Tibial nerve (tissue), 4 donors: ENCODE measurements at places on chromosomes 5 and 9. TPM values are rescaled to one million over a fixed set of nuclear protein-coding genes. Genes with fewer than 3 reads are reported as not detected.

DNA sequence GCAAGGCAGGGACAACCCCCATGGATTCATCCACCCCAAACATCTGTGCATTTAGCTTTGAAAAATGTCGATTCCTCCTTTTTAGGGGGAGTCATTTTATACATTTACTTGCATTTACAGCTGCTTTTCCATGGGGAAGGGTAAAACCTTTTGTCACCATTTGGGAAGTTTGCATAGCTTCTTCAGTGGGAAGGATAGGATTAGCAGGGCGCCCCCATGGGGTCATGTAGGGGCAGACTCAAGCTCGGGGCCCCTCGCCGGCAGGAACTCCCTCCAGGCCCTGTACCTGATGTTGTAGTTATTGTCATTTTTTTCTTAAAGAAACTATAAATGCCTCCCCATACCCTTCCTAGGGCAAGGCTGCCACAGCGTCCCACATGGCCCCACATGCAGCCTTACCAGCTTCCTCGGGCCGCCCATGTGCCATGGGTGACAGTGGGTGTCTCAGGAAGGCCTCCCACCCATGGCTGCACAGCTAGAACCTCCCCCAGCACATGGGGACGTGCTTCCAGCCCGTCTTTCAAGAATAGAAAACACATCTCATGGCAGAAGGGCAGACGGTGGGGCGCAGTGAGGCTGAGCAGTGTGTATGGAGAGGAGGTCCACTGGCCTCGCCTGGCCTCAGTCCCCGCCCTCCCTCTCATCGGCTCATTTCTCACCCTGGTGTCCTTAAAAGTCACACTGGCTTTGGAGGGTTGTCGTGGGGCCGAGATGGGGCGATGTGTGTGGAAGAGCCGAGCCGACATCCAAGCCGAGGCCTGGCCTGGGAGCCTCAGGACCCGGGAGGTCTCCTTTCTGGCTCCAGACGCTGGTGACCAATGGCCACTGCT is 76.1 kb upstream of the OTULINL start:
- no peak for DNase-seq

- no peak for DNase-seq
Measured at GRCh38 chr5:11791792-11792191, 112.5 kb downstream of the CTNND2 start.

DNA sequence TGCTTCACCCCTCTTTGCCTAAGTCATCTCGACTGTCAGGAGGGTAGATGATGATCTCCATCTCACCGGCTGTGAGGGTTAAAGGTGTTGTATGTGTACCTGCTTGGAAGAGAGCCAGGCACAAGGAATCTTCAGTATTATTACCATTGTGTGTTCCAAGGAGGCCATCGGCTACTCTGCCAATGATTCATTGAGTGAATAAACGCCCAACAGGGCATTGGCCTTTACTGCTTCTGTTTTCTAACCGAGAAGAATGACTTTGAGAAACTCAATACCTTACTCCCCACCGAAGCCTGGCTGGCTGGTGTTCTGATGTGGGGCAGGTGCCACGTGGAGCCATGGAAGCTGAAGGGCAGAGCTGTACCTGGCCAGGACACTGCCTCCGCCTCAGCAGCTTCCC is 228.8 kb downstream of the SNX18 start:
- DNase-seq, result no peak

GRCh38 chr5:42991404-42992087 is 48.6 kb downstream of the ANXA2R start:
- DNase-seq, result no peak

DNA sequence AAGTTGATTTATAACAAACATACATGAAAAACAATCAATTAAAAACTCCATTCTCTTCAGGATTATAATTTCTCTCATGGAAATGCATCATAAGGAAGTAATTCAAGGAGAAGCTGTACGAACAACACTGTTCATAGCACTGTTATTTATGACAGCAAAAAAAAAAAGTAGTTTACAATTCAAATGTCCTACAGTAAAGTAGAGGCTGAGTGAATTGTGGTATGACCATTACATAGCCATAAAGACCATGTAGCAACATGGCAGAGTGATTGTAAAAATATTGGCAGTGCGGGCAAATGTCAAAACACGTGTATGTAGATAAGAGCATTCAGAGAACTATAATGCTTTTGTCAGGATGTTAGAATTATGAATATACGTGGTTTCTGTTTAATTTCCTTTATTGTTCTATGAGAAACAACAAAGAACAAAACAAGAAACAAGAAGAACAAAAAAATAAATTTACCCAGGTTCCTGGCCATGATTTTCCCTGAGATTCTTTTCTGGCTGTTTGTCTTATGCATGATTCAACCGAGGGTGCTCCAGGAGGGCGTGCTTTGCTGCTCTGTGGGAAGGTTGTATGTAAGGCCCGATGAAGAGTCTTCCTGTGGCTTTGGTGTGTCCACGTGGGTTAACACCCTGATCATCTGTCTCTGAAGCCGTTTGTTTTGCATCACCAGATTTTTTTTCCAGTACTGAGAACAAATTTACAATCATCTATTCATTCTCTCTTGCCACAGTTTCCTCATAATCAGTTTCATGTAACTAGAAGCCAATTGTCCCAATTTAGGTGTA is 28.8 kb downstream of the GCNT4 start:
- no peak for DNase-seq

GRCh38 chr5:61438298-61438970 is 106.4 kb downstream of the ZSWIM6 start:
- no peak for DNase-seq

GRCh38 chr9:114304416-114305188 is 18.3 kb upstream of the ORM1 start:
- no peak for DNase-seq

DNA sequence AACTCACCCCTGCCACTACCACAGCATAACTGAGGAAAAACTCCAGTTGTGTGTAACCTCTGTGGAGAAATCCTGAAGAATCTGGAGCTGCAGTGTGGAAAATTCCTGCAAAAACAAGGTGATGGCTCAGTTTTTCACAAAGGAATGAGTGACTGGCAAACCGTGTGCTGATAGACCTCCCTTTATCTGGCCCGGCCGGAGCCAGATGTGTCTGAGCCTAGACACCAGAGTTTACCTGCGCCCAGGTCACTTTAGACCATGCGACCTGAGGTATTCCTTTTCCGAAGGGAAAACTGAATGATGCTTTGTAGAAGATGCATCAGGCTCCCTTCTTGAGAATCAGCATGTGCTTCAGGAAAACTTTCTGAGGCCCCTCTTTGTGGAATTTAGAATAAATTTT is 16.2 kb downstream of the SLC25A48 start:
- DNase-seq, result no peak

GRCh38 chr5:173866243-173866857 is 21.8 kb upstream of the CPEB4 start:
- no peak for DNase-seq

DNA sequence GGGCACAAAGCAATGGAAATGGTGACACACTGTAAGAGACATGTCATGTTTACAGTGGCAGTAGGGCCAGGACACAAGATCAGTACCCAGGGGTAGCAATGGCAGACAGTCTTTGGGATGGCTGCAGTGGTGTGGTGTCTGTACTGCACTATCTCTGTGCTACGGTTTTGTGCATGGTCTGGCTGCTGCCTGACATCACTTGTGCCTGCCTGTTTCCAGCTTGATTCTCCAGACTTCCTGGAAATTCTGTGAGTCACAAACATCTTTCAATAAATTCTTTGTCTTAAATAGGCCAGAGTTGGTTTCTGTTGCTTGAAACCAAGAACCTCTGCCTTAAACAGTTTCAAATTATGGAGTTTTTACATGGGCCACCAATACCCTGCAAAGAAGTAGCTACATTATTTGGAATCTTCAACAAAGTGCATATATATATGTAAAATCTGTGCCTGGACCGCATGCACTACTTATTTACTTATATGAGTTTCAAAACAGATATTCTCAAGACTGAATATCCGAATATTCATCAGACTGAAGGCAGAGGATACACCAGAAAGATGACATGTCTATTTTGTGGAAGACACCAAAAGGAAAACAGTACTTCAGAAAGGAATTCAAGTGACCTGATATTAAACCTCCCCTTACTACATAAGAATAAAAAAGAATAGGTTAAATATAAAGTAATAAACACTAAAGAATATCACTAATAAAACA is 188.1 kb downstream of the RFX3 start:
- DNase-seq, result no peak

DNA sequence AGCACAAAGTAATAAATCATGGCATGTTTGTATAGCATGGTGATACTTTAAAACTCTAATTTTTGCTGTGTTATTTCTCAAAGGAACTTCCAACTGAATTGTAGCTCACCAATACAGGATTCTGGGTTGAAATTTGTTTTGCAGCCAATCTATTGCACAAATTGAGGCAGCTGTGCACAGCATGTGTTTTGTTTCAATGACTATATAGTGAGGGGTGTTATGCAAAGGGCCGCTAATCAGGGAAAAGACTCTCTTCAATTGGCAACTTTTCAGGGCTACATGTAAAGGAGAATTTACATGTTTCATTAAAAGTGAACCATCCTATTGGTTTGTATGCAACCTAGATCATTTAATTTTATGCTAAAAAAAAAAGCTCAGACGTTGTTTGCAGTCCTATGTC is 44.6 kb downstream of the PLPPR1 start:
- DNase-seq, result no peak

- no peak for DNase-seq
Measured at GRCh38 chr5:121949885-121950284, 11.9 kb upstream of the SRFBP1 start.

GRCh38 chr9:130866474-130866965 is 30.1 kb downstream of the QRFP start:
- DNase-seq, result peak; percentile 50

DNA sequence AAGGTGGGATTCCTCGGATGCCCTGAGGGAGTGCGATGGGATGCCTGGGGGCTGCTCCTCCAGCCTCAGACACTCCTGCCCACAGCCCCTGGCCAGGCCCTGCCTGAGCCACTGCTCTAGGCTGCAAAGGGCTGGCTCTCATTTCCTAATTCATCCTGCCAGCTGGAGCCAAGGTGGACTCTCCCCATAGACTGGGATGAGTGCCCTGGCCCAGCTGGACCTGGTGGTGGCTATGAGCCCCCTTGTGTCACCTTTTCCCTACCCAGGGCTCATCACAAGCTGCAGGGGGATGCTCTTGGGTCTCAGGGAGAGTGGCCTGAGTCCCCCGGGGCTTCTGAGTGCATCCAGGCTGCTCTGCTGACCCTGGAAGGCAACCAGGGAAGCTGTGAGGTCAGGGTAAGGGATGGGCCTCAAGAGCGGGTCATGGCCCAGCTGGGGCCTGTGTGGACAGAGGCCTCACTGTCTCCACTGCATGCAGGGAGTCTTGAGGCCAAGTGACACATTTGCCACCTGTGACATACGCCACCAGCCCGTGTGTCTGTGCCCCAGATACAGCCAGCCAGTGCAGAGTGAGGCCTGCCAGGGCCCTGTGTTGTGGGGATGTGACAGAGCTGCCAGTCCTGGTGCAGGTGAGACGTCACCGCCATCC is 102.7 kb upstream of the IER5L start:
- DNase-seq, result no peak

DNA sequence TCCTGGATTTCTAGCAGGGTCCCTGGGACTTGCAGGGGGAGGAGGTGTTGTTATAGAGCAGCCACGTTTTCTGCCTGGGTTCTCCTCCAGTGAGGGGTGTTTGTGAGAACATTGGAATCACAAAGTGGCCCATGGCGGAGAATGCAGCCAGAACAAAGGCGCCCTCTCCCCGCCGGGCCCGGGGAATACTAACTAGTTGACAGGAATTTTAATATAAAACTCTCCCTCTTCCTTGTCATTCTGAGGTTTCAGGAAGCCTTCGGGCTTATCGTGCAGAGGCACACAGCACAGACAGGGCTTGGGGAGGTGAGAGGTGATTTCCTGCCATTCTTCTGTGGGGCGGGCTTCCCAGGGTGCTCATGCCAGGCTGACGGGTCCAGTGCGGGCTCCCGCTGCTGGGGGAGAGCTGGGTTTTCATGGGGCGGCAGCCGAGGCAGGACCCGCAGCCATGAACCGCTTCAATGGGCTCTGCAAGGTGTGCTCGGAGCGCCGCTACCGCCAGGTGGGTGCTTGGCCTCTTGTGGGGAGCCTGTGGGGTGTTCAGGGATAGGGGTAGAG is 37.7 kb downstream of the RGS3 start:
- no peak for DNase-seq

DNA sequence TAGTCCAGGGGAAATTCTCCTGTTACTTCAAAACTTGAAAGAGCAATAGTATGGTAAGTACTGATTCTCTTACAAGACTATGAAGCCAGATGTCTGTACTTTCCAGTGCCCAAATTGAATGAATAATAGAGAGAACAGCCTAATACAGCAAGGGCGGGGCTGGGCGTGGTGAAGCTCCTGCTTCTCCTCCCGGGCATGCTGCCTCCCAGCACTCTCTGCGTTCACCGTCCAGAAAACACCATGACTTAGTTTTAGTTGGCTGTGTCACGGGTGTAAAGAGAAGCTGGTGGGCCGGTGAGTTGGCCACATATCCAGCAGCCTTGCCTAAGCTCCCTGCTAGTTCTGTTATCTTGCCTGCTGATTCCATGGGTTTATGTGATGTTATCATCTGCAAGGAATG is 40.7 kb upstream of the ADAMTS2 start:
- no peak for DNase-seq

Gene TMEM232
- total RNA-seq, result 2.4 TPM

Gene TSSK1B
- total RNA-seq, result 0.63 TPM

Gene FOXD4L4
- total RNA-seq, result 0.60 TPM

Gene SPIN1
- 73.6 TPM for total RNA-seq

Gene OGN
- 4.2 TPM for total RNA-seq

Gene FOXD4L6
- not detected for total RNA-seq

Gene CCDC112
- 14.4 TPM for total RNA-seq

Gene C5orf52
- not detected for total RNA-seq

Gene ZNF367
- total RNA-seq, result 2.5 TPM
